ENCODE measurements at places on chromosomes 12 and 14.

GRCh38 chr12:5073054-5073453, 29.4 kb downstream of the KCNA5 start:
- DNase-seq, result no peak

DNA sequence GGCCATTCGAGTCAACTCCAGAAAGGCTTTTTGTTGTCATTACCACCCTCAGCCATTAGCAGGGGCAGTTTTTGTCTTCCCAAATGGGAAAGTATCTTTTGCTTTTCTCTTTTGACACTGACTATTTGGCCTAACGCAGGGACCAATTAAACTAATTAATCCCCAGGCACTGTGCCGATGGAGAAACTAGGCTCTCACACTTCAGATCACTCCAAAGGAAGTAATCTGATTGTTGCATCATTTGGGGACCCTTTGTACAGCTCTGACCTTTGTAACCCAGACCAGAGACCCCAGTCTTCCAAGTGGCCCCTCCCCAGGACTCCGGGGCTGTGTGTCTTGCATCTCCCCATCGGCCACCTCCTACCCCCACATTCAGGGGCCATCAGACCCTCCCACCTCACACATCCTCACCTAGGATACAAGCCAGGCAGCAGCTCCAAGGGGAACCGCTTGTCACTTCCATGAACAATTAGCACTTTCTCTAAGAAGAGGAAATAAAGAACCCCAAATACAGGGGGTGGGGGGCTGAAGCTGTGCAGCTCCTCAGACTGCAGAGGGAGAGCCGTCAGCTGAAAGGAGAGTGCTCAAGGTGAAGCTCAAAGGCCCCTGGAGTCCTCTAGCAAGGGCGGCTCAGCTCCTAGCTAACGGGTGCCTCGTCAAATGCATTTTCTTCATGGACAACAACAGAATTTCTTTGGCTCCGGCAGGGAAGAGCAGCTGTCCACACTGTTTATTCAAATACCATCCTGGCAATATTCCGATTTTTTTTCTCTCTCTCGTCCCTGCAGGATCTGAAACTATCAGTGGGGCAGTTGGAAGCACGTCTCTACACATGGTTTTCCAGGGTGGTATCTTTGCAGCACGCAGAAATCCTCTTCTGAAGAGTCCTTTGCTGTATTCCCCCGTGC, 64.3 kb upstream of the DIO3 start:
- no peak for DNase-seq

GRCh38 chr12:113241191-113242025, 20.1 kb downstream of the TPCN1 start:
- no peak for DNase-seq

DNA sequence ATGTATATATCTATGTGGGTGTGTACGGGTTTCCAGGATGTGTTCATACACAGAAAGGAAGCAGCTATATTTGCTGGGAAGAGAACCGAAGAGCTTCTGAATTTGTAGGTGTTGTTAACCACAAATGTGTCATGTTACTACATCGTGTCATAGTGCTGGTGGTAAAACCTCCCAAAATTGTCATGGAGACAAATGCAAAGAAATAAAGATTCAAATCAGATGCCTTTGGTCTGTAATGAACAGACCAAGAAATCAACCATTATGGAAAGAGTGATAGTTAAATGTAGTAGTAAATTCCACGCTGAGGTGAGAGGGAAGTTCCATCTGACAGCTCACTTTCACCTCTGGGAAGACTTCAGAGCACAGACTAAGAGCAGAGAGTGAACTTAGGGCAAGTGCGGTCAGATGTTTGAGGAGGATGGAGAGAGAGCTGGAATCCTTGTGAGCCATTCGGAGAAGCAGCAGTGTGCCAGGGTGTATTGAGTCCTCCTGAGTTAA, 487.5 kb downstream of the TMEM121 start:
- DNase-seq, result no peak

DNA sequence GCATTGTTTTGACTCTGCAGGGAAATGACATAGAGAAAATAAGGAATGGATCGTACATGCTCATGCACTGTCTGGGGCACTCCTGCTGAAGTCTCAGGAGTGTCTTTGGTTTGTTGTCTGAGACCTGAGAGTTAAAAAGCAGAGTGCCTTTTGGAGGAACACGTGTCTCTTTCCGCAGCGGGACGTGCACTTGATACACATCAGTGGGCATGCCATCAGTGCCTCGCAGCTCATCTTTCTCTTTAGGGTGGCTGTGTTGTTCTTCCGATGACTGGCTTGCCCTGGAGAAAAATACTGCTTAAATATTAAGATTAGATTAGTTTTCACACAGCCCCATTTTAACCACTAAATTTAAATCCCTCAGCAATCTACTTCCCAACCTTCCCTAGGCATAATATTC, 835.9 kb downstream of the DIO2 start:
- no peak for DNase-seq

DNA sequence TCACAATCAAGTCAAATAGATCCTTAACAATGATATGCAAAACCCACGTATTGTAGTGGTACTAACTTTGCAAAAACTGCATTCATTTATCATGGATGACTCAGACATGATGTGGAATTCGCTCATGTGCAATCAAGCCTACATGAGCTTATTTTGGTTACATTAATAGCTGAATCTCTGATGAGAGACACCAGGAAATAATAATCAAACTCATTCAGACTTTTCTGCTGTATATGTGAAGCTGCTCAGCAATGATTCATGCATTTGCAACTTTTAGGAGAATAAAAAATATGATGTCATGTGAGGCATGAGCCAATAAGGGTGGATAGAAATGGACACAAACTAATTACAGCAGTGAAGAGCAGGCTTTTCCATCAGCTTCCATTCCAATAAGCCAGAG, 1075.8 kb upstream of the TMEM132C start:
- no peak for DNase-seq

- DNase-seq, result no peak
Measured at GRCh38 chr14:30223385-30223785, 295.7 kb upstream of the PRKD1 start.

GRCh38 chr12:72547573-72547972, 275.4 kb downstream of the TRHDE start:
- no peak for DNase-seq

GRCh38 chr14:105294142-105294597, 6.6 kb downstream of the BRF1 start:
- peak; percentile 73 for DNase-seq

DNA sequence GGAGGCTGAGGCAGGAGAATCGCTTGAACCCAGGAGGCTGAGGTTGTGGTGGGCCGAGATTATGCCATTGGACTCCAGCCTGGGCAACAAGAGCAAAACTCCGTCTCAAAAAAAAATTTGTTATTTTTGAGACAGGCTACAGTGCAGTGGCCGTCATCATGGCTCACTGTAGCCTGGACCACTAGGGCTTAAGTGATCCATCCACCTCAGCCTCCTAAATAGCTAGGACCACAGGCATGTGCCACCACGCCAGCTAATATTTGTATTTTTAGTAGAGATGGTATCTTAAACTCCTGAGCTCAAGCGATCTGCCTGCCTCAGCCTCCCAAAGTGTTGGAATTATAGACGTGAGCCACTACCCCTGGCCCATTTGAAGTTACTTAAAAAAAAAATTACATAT, 966 bp upstream of the PCBP2 start:
- no peak for DNase-seq

- no peak for DNase-seq
Measured at GRCh38 chr12:15720295-15720694, 68.9 kb downstream of the EPS8 start.

DNA sequence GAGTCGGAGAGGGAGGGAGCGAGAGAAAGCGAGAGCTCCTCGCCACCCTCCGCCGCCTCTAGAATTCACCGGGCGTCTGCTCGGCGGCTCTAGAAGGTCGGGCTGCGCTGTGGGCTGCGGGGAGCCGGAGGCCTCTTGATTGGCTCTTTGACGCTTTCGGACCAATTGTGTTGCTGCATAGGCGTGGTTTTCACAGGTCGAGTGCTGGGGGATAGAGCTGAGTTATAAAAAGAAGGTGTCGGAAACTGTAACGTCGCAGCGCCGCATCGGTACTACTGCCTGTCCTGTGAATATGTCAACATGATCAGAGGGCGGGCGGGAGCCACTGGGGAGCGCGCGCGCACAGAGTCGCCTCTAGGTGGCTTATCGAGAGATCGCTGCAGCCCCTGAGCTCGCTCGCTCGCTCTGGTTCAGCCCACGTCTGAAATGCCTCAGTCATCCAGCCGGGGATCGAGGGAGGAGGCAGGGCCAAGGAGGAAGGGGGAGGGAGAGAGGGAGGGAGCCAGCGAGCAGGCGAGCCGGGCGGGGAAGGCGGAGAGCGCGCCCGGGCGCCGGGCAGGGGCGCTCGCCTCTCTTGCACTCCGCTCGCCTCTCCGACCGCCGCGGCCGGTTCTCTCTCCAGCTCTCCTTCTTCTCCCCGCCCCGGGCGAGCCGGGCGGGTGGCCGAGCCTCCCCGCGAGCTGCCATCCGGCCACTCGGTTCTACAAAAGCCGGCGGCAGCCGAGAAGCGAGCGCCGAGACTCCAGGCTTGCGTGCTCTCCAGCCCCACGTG, at the start of gene TBX3:
TSS of gene TBX3 (minus strand) at position 78 of the 772 bp plus-strand sequence. CDS start 975 bp downstream, outside the sequence.
- DNase-seq, result peak; percentile 24

DNA sequence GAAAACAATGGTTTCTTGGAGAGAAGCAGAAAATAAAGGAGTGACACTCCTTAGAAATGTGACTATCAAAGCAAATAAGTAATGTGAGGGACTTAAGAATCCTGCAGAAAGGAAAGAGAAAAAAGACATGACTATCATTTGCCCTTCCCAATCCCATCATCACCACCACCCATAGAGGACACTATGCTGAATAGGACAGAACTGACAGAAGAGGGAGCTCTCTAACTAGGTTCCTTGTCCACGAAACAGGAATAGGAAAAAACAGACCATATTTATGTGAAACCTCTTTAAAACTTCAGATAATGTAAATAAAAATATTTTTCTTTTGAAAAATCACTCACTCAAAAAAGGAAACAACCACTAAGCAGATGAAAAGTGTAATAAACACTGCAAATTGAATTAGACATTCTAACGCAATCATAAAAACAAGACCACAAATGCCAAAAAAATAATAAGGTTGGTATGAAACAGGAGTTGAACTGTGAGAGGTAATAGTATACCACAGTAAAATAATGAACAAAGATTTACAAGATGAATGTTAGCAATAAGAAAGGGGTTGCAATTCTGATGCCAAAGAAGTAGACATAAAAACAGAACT, 24.1 kb downstream of the KLRD1 start:
- DNase-seq, result peak; percentile 9

DNA sequence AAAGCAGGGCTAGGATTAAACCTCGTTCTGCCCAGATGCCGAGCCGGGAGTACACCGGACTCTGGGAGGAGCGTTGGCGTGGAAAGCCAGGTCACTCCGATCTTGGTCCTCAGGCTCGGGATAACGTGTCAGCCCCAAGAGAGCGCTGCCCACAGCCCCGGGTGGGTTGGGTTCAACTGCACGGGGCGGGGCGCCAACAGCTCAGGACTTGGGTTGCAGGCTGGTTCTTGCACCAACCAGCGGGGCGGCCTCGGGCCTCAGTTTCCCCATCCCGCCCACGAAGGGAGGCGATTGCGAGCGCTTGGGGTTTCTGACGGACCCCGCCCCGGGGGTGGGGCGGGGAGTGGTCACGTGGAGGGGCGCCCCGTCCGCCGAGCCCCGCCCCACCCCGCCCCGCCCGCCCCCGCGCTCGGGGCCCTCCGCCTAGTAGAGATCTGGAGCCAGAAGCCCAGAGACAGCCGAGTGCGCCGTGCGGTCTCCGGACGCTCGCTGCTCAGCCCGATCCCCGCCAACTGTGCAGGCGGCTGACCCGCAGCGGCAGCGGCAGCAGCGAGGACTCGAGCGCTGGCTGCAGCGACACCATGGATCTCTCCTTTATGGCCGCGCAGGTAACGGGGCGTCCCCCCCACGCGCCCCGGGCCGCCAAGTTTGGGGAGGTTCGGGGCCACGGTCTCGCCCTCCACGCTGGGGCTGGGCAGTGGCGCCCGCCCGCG, at the start of gene C14orf132:
TSS of gene C14orf132 (plus strand) at position 443 of the 713 bp plus-strand sequence. CDS start at position 582, 139 bp downstream.
- DNase-seq, result peak; percentile 27

DNA sequence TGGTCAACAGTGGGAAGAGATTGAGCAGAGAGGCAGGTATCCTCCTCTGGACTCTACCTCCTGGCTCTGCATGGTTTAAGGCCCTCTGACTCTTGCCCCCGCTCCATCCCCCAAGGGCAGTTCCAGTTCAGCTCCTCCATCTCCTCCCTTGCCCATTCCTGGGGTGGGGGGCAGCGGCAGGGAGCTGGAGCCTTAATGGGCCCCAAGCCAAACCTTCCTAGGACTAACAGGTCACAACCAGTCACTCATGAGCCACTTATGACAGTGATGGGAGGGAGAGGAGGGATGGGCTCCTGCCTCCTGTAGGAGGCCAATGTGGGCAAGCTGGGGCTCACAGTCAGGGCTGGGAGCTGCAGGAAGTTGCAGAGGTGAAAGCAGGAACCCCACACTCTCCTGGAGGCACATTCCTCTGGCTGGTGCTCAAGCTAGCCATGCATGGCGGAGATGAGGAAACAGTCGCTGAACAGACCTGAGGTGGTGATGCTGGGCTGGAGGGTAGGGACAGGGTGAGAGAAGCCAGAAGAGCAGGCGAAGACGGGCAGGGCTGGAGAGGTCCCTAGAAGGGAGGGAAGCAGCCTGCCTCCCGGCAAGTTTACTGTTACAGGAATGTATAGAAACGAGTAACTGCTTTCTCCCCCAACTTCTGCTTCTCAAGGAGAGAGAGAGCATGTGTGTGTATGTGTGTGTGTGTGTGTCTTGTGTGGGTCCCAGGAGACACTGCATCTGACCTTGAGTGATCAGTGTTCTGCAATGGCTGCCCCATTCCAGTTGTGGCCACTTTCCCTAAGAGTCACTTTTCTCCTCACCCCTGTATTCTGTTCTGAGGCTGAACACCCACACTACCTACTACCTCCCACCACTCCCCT, 5.0 kb upstream of the RAPGEF3 start:
- DNase-seq, result no peak

DNA sequence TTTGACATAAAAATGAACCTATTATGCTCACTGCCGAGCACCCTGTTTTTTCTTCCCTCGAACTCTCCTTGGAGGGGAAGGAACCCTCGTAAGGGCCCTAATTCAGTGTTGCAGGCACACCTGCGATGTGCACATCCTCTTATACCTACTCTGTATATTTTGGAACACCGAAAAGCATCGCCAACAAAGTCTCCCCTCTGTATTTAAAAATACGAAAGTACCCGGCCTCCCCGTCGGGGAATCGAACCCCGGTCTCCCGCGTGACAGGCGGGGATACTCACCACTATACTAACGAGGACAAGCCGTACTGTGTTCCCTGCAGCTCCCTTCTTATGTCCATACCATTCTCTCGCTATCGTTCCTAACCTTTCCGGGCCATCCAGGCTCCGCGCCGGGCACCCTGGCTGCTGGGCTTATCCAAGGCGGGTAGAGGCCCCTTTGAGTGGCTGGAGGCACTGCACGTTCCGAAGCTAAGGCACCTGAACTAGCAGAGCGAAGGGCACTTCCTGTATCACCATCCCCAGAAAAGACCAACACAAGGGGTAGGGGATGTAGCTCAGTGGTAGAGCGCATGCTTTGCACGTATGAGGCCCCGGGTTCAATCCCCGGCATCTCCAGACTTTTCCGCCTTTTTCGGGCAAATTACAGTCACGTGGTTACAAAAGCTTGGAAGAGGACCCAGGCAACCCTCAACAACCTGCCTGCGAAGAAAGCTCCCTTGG, 25.1 kb upstream of the UBC start:
- peak; percentile 92 for DNase-seq

- DNase-seq, result no peak
Measured at GRCh38 chr12:2396448-2396871, 343.7 kb downstream of the CACNA1C start.
